CD4-positive, alpha-beta T cell treated with Interleukin-15 for 4 hours (primary cell): ENCODE measurements at places on chromosomes 2 and 18.

GRCh38 chr2:137829251-137829650, 135.0 kb upstream of the HNMT start:
- no peak for DNase-seq

- peak; percentile 50 for DNase-seq
These were observed 1.4 kb downstream of the PSME4 start for GRCh38 chr2:53969285-53969967.

DNA sequence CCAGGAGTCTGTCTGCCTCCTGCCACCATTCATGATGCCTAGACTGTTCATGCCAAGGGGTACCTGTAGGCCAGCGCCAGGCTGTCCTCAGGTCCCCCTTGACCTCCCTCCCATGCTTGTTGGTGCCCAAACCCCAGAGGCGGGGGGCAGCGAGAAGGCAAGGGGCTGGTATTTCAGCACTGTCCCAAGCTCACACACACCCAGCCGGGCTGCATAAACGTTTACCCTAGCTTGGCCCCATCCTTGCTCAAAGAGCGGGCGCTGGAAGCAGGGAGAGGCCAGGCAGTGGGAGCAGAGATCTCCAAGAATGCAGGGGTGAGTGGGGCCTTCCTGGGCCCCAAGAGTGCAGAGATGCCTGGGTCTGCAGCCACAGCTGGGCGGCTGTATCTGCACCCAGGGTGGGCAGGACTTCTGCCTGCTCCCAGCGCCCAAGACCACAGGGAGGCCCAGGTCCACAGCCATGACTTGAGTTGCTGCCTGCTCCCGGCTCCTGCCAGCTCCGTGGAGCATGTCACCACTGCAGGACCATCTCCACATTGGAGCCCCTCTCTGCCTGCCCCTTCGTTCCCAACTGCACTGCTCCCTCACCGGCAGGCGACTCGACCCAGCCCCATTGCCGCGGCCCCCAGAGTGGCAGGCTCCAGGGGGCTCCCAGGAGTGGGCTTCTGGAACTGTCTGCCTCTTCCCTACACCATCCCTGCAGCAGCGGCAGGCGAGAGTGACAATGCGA, 616.6 kb downstream of the METTL4 start:
- DNase-seq, result no peak

DNA sequence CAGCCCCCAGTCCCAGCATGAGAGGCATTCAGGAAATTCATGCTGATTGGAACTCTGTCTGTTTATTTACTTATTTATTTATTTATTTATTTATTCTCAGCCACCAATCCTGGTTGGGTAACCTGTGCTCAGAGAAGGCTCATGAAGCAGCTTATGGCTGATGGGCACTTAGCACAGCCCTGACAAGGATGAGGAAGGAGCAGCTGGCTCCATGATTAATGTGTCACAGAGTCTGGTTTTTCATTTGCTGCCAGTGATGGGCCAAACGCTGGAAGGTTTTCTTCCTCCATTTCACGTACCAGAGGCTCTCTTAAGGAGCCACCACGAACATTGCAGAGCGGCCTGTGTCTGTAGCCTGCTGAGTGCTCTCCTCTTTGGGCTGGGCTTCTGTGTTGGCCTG, 28.3 kb upstream of the KCNS3 start:
- no peak for DNase-seq

DNA sequence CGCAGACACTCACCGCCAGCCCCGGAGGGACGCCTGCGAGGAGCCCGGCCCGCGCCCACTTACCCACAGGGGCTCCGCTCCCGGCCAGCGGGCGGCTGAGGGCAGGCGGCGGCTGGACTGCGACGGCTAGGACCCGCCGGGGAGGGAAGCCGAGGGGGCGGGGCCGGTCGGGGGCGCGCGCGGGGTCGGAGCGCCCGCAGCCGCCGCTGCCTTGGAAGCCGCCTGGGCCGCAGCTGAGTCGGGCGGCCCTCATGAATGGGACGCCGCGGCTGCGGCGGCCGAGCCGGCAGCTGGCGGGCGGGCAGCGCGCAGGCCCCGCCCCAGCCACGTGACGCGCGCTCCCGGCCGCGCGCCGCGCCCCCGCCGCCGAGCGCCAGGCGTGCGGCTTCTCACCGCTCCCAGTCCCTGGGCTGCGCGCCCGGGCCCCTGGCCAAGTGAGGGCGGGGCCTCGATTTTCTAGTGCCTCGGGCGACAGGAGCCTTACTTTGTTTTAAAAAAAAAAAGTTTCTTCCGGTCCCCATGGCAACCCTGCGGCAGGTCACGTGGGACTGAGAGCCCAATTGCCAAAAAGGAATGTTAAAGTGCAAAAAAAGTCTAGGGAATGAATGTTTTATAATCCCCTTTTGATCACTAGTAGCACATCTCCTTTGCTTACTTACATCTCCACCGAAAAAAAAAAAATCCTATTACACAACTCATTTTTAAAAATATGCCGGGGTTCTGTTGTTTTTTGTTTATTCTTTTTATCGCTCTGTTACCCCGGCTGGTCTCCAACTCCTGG, at the start of gene LPIN2:
Gene LPIN2, minus strand, starts transcription at position 121 of the 781 bp plus-strand sequence. CDS start 52,304 bp downstream, outside the sequence.
- peak; percentile 98 for DNase-seq

DNA sequence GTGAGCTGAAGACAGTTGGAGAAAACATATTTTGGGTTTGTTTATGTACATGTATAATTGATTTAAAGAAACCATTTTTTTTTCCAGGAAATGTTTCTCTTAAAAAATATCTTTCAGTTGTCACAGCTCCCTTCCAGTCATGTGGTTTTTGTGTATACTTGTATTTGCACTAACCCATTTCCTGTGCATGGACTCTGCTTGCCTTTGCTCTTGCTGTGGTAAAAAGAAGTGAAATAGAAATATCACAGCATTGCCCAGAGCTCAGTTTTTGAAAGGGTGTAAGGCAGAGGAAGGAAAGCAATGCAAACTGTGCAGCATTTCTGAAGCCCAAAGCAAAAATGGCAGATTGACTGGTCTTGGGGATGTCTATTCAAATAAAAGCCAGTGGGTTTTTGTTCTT, 10.4 kb upstream of the DOCK10 start:
- DNase-seq, result peak; percentile 77

- DNase-seq, result no peak
These were observed 131.5 kb downstream of the PRKCE start for GRCh38 chr2:45782986-45783385.

DNA sequence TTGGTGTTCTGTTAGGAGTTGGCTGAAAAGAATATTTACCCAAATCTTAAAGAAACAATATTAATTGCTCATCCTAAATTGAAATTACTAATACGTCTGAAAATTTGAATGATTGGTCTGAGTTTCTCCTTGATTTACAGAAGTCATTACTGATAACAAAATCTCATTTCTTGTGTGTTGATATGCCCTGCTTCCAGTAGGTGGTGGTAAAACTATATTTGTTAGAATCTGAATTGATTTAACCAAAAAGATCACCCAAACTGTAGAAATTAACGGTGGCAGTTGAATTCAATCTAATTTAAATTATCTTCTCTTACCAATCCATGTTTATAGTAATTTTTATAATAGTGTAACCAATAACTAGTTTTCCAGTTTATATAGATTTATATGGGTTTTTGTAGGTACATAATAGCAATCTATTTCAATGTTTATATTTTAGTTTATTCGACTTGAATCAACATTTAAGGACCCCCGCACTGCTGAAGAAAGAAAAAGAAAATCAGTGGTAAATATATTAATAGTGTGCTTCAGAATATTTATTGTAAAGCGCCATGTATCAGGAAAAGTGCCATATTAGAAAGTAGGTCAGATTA, 38.3 kb downstream of the PAPOLG start:
- DNase-seq, result peak; percentile 46

- no peak for DNase-seq
These were observed 482.8 kb upstream of the KLHL29 start for GRCh38 chr2:22902180-22902550.

DNA sequence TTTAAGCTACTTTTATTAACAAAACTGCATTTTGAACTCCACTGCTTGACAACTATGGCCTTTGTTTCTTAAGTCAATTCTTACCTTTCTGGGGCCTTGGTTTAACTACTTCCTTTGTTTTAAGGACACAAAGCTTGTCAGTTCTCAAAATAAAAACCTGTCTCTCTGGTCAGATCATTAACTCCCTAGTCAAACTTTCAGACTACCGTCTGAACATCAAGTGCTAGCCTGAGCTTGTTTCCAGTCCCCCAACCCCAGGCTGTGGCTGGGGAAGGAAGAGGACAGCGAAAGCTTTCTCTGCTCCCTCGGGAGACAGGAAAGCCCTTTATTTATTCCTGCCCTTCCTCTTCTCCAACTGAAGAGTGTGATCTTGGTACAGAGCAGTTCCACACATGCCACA, 1.7 kb downstream of the SH3YL1 start:
- DNase-seq, result no peak

GRCh38 chr2:156115338-156115737, 217.2 kb downstream of the NR4A2 start:
- no peak for DNase-seq

- no peak for DNase-seq
These were observed 87.2 kb upstream of the HPCAL1 start for GRCh38 chr2:10215393-10215935.

- no peak for DNase-seq
These were observed 62.1 kb downstream of the SETBP1 start for GRCh38 chr18:44742718-44743311.

DNA sequence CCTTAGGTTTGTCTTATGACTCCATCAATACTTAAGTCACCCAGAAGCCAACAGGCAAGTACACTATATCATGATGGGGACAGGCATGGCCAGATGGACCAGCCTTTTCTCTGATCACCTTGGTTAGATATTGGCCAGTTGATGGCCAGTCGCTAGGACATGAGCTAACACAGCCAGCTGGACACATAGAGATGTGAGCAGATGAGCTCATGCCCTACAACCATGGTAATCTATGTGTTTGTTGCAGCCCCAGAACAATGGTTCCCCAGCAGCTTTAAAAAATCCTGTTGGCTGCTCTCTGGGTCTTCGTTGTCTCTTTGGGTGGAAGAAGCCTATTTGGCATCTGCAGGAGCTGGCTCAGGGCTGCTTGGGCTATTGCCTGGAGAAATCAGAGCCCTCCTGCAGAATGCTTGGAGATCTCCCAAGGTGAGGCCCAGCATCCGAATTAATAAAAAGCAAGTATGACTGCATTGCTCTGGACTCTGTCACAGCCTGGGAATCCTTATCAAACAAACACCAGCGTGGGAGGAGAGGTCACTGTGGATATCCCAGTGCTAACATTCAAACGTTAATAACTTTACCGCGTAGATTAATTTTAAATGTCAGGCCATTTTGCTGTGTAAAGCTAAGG, 62.3 kb upstream of the KLHL29 start:
- DNase-seq, result no peak

DNA sequence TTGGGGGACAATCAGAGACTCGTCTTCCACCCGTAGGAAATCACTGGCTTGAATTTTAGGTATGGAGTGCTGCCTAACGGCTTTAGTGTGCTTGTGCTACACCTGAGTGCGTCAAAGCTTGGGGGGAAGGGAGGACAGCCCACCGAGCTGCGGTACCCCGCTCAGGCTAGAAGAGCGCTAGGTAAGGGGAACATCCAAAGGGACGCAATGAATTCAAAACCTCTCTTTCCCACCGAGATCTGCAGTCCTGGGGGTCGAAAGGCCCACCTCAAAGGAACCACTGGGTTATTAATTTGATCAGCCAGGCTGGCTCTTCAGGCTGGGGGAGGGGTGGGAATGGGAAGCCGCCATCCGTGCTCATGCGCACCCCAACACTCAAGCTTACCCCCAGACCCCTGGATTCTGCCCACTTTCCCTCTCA, 2.7 kb downstream of the EPHA4 start:
- no peak for DNase-seq

DNA sequence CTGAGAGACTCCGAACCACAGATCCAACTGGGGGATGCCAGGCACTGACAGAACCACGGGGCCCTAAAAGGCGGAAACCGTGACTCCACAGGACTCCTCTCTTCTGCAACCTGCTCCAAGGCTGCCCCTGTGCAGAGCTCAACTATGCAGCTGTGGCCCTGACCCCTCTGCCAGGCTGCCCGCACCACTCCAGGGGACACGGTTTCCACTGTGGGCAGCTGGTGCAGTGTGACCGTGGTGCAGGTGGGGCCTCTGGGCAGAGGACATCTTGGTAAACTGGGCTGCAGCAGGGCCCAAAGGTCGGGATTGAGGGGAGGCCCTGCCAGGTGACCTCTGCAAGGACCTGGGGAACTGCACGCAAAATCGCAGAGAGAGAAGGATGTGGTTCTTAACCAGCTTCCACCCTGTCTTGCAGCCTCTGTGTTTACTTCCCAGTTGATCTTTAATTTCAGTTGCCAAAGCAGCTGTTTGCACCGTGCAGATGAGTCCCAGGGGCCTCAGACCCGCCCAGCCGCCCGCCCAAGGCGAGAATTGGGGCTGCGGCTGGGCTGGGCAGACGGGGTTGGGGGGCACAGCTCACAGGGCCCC, 104.6 kb upstream of the CTDP1 start:
- no peak for DNase-seq
